Stimulated activated CD4-positive, alpha-beta T cell treated with anti-CD3 and anti-CD28 coated beads, Interleukin-1b, Interleukin-23, amount 100 ng/mL, for 4 hours (primary cell): ENCODE measurements at places on chromosomes 2 and 18.

DNA sequence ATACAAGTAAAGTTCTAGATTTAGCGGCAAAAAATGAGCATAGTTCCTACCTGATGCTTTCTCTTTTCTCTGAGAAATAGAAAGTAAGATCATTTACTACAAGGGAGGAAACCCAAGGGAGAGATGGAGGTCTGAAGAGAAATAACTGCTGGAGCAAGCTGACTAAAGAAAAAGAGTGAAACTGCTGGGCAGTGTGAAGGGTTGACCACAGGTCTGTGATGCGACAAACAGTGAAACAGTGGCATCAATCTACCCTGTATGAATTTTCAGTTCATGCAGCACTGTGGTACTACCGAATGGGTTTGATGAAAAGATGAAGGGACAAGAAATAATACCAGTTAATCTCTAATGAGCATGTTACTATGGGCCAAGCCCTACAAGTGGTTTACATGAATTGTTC, 52.2 kb downstream of the CUL3 start:
- no peak for DNase-seq

- DNase-seq: no peak
Observed at GRCh38 chr2:235639885-235640284, 146.0 kb downstream of the AGAP1 start.

GRCh38 chr2:176445956-176446355, 176.7 kb downstream of the MTX2 start:
- DNase-seq: no peak

GRCh38 chr18:13323186-13323585, 104.6 kb downstream of the LDLRAD4 start:
- no peak for DNase-seq

DNA sequence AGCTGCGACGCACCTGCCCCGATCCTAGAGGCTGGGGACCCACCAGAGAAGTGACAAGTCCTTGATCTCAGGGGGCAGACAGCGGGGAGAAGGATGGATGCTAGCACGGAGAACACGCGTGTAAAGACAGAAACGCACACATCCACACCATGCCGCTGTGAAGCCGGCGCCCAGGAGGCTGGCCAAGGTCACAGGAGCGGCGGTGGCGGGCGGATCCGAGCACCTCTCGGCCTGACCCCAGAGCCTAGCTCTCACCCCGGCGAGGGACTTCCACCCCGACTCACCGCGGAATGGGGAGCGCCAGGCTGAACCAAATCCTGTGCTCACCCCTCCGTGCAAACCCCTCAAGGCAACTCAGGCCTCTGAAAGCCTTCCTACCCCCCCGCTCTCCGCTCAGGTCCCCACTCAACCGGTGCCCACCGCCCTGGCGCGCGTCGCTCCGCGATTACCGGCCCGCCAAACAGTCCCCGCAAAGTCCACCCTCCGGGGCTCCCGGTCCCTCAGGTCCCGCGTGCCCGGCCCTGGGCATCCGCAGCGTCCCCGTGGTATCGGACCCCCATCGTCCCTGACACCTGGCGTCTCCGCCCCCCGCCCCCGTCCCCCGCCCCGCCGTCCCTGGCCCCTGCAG, 460 bp upstream of the LRRFIP1 start:
- no peak for DNase-seq

- no peak for DNase-seq
Observed at GRCh38 chr18:36328385-36328858, 30.9 kb downstream of the FHOD3 start.

- DNase-seq: no peak
Observed at GRCh38 chr2:200585730-200586643, at the start of gene AOX1. AOX1 (plus strand) TSS chr2:200586014; CDS start chr2:200586109, 95 bp downstream.

DNA sequence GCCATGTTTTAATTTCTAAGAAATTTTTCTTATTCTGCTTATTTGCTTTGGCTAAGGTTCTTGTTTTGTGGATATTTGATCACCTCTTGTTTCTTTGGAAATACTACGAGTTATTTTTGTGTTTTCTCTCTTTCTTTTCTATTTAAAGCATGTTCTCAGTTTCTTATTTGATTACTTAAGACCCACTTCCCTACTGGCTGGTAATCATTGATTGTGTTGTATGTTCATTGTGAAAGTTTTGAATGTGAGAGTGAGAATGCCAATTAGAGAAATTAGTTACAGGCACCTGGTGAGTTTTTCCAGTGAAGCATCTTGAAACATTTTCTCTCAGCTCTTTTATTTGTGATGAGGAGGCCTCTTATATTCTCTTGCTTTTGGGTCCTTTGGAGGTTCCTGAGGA, 226.7 kb upstream of the MC4R start:
- no peak for DNase-seq

GRCh38 chr18:68694316-68694715, 20.6 kb downstream of the TMX3 start:
- no peak for DNase-seq

GRCh38 chr2:200450288-200450687, 59.6 kb downstream of the KCTD18 start:
- no peak for DNase-seq

DNA sequence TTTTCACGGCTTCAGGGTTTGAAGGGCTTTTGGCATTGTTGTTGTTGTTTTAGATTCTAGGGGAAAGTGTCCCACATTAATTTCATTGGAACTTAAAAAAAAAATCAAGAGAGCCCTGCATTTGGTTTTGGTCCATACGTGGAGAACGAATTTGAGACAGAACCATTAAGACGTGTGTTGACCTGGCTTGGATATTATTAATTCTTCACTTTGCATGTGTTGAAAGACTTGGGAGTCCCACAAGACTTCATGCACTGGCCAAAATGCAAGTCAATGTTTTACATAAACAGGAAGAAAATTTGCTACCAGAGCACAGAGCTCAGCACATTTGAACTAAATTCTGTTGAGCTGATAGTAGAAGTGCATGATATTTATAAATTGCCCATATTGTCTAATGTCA, 761.2 kb upstream of the ACVR2A start:
- DNase-seq: no peak

- no peak for DNase-seq
Observed at GRCh38 chr18:75267643-75268363, 57.2 kb downstream of the TSHZ1 start.

DNA sequence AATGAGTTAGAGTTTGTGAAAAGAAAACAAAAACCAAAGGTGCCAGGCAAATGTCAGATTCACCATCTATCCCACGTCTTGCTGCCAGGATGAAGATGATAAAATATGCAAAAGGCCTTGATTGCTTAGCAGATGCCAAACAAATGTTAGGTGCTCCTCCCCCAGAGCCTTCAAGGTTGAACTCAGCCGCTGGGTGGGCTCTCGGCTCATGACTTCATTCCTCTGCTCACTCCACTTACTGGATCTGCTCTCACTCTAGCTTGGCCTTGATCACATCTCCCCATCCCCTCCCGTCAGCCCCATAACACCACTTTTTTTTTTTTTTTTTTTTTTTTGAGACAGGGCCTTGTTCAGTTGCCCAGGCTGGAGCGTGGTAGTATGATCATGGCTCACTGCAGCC, 38.5 kb downstream of the SH2D6 start:
- no peak for DNase-seq

- DNase-seq: no peak
Observed at GRCh38 chr2:56232912-56233311, 49.1 kb downstream of the CCDC85A start.

DNA sequence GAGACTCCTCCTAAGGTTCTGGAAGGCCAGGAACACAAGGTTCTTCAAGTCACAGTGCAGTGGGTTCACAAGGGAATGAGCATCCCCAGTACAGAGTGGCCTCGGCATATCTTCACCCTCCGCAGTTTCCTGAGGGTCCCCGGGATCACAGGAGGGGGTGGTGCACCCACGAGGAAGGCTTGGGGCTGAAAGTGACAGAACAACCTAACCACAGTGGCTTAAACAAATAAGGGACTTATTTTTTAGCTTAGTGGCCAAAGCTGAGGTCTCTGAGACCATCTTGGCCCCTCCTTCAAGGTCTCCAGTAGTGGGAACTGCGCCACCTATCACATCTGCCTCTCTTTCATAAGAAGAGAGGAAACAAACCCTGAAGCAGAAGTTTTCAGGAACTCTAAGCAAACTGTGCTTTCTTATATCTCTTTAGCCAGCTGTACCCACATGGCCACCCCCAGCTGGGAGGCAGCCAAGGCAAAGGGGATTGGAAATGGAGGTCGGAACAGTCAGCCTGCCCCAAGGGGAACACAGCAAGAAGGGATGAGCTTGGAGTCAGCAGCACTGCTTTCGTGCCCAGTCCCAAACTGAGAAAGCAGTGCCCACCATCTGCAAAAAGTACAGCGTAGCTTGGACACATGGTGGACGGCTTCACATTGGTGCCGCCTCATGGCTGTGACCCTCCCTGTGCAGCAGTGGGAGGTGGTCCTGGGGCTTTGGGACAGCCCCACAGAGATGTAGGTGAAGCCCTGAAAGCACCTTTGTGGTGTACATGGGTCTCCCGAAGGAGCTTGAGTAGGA, 260.0 kb upstream of the ID2 start:
- DNase-seq: no peak

- no peak for DNase-seq
Observed at GRCh38 chr18:65983750-65984149, 232.9 kb downstream of the CDH7 start.

- no peak for DNase-seq
Observed at GRCh38 chr2:42378415-42378814, 17.4 kb upstream of the COX7A2L start.

- DNase-seq: no peak
Observed at GRCh38 chr2:128666596-128666995, 347.9 kb upstream of the HS6ST1 start.

GRCh38 chr2:73386342-73386868, 769 bp downstream of the ALMS1 start:
- no peak for DNase-seq

- no peak for DNase-seq
Observed at GRCh38 chr2:144430722-144431391, 89.1 kb downstream of the ZEB2 start.

GRCh38 chr18:69944436-69944835, 3.2 kb downstream of the CD226 start:
- DNase-seq: no peak

DNA sequence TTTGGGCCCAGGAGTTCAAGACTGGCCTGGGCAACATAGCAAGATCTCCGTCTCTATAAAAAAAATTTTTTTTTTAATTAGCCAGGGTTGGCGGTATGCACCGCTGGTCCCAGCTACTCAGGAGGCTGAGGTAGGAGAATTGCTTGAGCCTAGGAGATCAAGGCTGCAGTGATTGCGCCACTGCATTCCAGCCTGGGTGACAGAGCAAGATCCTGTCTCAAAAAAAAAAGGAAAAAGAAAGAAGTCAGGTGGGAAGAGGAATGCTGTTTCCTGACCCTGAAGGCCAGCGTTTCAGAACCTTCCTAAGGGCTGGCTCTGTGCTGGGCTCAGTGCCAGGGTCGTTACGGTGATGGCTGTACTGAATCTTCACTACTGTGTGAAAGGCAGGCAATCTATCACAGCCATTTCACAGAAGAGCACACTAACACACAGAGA, 35.0 kb upstream of the AGAP1 start:
- no peak for DNase-seq

DNA sequence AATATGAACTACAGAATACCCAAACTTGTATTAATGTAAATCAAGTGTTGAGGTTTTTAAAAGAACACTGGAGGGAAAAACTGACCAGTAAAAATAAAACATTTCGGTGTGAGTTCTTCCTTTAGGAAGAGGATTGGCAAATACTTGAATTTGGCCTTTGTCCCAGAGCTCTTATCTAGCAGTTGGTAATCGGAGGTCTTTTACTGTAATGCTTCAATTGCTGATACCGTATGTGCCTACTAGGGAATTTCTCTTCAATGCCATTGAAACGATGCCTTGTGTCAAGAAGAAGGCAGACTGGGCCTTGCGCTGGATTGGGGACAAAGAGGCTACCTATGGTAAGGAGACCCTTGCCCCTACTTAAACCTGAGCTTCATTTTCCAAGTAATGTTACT, 4.1 kb downstream of the RRM2 start:
- no peak for DNase-seq

GRCh38 chr18:376311-376710, 108.5 kb upstream of the THOC1 start:
- no peak for DNase-seq

DNA sequence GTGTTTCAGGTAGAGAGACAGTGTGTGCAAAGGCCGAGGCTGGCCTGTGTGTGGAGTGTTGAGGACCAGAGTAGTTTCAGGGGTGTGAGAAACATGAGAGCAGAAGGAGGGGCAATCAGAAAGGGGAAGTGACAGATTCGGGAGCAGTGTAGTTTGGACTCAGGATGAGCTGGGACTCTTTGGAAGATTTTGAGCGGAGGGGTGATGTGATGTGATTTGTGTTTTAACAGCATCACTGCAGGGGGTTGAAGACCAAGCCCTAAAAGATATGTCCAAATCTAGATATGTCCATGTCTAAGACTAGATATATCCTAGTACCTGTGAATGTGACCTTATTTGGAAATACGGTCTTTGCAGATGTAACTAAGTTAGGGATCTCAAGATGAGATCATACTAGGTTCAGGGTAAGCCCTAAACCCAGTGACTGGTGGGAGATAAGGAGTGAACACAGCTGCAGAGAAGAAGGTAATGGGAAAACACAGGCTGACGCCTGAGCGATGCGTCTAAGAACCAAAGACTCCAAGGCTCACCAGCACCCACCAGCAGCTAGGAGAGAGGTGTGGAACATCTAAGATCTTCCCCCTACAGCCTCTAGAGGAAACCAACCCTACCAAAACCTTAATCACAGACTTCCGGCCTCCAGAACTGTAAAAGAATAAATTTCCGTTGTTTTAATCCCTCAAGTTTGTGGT, 38.5 kb upstream of the MYO3B start:
- DNase-seq: no peak

DNA sequence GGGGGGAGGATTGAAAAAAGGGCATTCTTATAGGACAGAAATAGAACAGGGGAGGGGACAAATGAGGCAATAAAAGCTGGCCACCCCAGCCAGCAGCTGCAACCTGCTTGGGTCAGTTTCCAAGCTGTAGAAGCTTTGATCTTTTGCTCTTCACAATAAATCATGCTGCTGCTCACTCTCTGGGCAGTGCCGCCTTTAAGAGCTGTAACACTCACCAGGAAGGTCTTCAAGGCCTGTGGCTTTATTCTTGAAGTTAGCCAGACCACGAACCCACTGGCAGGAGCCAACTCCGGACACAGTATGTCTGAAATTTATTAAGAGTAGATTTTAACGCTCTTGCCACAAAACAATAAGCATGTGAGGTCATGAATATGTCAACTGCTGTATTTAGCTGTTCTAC, 649.9 kb upstream of the RAB6C start:
- no peak for DNase-seq

GRCh38 chr18:63858456-63858855, 29.0 kb upstream of the SERPINB2 start:
- no peak for DNase-seq

DNA sequence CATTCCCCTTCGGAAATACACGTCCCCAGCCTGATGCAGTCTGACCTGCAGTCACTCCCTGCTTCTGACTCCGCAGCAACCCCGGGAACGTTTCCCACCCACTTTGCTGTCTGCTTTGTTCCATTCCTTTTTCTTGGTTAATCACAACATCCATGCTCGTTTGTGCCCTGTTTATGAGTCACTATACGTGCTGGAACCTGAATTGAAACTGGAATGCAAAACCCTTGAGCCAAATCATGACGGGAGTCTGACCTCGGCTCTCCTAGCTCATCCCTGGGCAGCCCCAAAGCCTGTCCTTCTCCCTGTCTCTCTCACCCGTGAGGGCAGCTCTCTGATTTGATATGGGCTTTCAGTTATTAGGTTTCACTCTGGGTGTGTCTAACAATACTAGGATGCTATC, 57.1 kb upstream of the RNF152 start:
- DNase-seq: no peak

- DNase-seq: no peak
Observed at GRCh38 chr2:237156031-237156856, 70.6 kb downstream of the COPS8 start.
